Smooth muscle cell of the umbilical artery (primary cell): ENCODE measurements at places on chromosomes 6 and 20. TPM values are rescaled to one million over a fixed set of nuclear protein-coding genes. Genes with fewer than 3 reads are reported as not detected.

The DPM1 gene
- 78.4 and 83.3 TPM in 2 replicates for total RNA-seq

The ZSCAN23 gene
- total RNA-seq, result 3.3 and 7.4 TPM in 2 replicates

The FAM209B gene
- not detected in 2 replicates for total RNA-seq

The GLO1 gene
- total RNA-seq, result 91.2 and 115 TPM in 2 replicates

The SRSF12 gene
- total RNA-seq, result under 0.01 and 0.14 TPM in 2 replicates

The EYS gene
- total RNA-seq, result 0.05 TPM in 1 of 2 replicates, not detected in the other

The PI16 gene
- total RNA-seq, result 0.23 and 0.59 TPM in 2 replicates

The METTL24 gene
- total RNA-seq, result not detected in 2 replicates

The KIAA0408 gene
- 1.5 and 6.9 TPM in 2 replicates for total RNA-seq

The RSPH4A gene
- total RNA-seq, result 0.05 and 0.30 TPM in 2 replicates

The ZC2HC1B gene
- not detected in 2 replicates for total RNA-seq

The CLDN20 gene
- total RNA-seq, result not detected in 2 replicates

The THBS2 gene
- 1,449 and 1,500 TPM in 2 replicates for total RNA-seq

The HLA-DMB gene
- total RNA-seq, result not detected in 2 replicates

The TCP11 gene
- 0.46 TPM in 1 of 2 replicates, not detected in the other for total RNA-seq

The SLC26A8 gene
- total RNA-seq, result 0.05 TPM in 1 of 2 replicates, not detected in the other
